ENCODE measurements at places on chromosomes 4 and X.

GRCh38 chr4:165210566-165210965, 3.2 kb downstream of the KLHL2 start:
- no peak for DNase-seq

DNA sequence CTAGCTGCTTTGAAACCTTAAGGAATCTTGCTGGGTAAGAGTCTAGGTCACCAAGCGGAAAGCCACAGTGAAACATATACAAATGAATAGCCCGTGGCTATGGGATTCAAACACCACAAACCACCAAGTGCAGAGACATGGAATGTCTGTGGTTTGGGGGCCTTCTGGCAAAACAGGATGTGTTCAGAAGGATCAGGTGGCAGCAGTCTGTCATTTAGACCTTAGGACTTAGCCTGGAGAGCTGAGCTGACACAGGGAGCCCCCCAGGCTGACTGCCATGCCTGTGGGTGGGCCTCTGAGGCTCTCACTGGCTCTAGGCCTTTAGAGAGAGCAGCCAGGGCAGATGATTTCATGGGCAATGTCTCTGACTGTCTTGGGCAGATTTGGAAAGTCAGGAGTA, 225.6 kb downstream of the FBXW7 start:
- DNase-seq: no peak

DNA sequence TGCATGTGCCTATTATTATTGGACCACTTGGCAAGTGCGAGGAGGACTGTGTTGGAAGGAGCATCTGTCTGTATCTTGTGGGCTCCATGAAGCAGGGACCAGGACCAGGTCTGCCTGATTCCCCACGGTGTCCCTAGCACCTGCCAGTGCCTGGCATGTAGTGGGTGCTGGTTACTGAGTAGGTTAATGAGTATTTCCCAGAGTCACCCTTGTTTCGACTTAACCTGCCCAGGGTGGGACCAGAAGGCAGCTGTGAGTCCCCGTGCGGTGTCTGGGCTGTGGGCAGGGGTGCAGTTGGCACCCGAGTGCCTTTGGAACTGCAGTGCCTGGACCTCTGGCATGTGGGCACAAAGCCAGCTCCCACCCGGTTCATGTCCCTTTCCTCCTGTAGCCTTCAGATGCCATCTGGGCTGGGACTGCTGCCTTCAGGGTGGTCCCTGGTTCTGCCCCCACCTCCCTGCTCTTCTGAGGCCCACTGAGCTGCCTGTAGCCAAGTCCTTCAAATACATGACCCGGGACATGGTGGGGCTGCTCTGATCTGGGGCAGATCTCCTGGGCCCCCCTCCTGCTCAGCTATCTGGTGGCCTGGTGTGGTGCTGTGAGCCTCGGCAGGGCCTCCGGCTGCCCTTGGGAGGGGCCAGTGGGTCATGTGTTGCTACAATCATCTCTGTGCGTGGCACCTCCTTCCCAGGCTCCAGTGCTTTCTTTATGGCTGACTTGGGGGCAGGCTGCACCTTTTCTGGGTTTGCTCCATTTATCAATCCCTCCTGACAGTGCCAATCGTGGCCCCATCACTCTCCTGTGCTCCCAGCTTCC, 53.0 kb upstream of the SORCS2 start:
- no peak for DNase-seq

- DNase-seq: no peak
Measured at GRCh38 chrX:14073556-14073955, 43.9 kb upstream of the GEMIN8 start.

GRCh38 chr4:151227172-151227571, 49.8 kb upstream of the PRSS48 start:
- no peak for DNase-seq

- no peak for DNase-seq
Measured at GRCh38 chrX:102115748-102116147, 9.7 kb upstream of the TCEAL2 start.

DNA sequence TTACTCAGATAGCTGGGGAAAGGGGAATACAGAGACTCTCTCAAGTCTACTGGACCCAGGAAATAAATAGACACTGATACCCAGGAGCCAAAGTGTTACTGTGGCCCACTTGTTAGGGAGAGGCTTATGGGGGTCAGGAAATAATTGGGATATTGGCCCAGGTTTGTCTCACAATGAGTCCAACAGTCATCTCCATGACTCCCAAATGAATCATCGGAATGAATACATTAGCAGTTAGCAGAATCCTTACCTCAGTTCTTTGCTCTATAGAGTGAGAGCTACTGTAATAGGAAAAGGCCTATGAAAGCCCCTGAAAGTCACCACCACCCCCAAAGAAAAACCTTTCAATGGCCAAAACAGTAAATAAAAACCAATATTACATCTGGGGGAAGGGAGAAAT, 42.4 kb upstream of the ARHGEF6 start:
- no peak for DNase-seq

DNA sequence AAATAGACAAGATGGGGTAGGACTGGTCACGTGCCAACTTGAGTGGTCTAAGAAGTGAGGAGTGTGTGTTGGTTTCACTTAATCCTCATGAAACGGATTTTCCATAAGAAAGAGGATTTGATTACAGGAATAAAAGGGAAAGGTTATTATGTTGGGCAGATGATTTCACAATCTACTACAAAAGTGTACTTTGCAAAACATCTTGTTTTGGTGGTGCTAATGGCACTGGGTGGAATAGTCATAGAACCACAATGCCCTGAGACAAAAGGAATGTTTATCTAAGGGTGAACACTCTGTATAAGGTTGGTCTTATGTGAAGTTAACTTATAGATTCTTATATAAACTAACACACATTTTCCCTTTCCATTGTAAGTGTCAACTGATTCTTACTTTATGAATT, 45.6 kb downstream of the GLUD2 start:
- DNase-seq: no peak

DNA sequence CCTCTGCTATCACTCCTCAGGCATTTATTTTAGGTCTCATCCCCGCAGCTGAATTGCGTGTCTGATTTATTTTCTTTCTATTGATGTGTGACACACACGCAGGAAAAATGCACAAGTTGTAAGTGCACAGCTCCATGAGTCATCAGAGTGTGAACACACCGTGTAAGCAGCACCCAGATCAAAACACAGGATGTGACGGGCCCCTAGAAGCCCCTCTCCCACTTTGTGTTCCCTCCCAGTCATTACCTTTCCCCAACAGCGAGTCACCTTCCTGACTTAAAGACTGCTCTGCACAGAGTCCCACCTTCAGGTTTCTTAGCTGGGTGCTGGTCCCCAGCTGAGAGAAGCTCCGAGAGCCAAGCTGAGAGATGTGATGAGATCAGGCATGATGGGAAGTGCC, 436.7 kb downstream of the MID1IP1 start:
- DNase-seq: peak; percentile 17

- DNase-seq: no peak
Measured at GRCh38 chr4:163196926-163197480, 30.3 kb upstream of the NAF1 start.

DNA sequence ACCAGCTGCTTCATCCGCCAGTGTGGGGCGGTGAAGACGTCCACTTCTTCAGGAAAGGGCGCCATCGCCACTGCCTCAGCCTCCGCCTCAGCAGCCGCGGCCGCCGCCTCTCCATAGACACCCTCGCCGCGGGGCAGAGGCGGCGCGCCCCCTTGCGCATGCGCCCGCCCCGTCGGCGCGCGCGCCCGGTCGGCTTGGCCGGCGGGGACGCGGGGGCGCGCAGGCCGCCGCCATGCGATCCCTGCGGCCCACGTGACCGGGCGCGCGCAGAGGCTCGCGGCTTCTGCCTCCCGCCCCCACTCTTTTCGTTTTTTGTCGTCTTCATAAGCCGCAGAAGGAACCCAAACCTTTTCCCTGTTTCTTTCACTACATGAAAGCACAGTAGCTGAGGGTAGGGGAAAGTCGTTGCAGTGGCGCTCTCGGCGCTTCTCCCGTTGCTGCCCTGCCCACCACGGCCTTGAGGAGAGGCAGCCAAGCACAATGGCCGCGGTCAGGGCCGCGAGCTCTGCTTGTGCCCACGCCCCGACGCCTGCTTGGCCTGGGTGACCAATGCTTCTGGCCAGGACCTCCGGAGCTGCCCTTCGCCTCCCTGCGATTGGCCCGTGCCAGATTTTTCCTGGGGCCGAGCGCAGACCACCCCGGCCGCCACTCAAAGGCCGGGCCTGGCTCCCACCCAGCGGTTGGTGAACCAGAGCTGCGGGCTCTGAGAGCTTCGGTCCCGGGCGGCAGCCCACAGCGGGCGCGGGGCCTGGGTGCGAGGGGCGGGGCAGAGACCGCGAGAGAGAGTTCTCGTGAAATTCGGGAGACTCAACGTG, at the start of gene FBXL5:
FBXL5 (minus strand) TSS at position 135 of the 815 bp plus-strand sequence; CDS start at position 65, 70 bp downstream.
- DNase-seq: peak; percentile 81

GRCh38 chrX:36573720-36574119, 434.4 kb upstream of the FAM47C start:
- no peak for DNase-seq

- DNase-seq: no peak
Measured at GRCh38 chr4:21848021-21848420, 100.6 kb downstream of the KCNIP4 start.

GRCh38 chrX:39337451-39337850, 536.2 kb downstream of the MID1IP1 start:
- DNase-seq: no peak

DNA sequence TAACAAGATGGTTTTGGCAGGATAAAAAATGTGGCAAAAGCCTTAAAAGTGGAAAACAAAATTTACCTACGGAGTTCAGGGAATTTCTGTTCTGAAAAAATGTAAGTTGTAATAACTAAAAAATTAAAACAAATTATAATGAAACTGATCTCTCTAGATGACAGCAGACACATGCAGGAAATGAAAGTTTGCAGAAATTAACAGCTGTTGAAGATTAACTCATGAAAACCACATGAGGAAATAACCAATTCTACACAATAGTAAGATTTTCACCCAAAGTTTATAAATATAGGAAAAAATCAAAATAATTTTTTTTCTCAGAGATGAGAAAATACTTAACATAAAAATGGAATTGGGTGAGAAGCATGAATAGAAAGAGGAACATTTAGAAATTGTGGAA, 47.5 kb upstream of the UGT2B15 start:
- no peak for DNase-seq

DNA sequence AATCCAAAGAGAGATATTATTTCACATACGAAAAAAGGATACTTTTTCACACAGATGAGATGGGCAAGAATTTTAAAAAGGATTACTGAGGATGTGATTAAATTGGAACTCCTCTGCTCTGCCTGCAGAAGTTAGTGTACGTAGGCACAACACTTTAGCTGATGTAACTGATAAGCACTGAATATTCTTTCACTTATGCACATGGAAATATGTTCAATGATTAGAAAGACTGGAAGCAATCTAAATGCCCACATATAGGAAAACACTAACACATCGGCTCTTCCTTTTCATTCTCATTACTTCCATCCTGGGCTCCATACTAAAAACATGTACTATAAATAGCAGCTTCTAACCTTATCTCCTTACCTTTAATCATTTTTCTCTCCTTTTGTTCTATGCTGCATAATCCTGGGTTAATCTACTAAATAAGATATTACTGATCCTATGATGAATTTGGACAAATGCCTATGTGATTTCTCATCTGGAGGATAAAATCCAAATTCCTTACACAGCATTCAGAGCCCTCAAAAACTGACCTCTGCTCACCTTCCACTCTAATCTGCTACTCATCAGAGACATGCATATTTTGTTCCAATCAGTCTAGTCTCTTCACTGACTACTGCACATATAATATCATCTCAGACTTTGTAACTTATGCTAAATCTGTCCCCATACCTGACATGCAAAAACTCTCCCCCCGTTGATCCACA, 197.8 kb downstream of the PDGFC start:
- no peak for DNase-seq

GRCh38 chr4:71198958-71199357, 139.9 kb upstream of the SLC4A4 start:
- no peak for DNase-seq

DNA sequence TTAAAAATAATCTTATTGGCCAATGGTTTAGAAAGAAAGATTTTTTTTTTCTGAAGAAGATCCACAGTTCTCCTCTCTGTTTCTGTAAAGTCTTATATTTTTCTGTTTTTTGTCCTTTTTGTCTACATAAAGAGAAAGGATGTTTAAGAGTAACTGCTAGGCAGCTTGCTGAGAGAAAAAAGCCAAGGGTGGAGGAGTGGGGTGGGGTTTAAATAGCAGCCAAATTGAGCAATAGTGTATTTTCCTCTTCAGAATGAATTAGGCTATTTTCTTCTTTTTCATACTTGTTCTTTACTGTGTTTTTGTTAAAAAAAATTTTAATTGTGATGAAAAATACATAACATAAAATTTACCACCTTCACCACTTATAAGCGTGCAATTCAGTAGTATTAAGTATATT, 224.6 kb downstream of the SOWAHB start:
- DNase-seq: no peak

DNA sequence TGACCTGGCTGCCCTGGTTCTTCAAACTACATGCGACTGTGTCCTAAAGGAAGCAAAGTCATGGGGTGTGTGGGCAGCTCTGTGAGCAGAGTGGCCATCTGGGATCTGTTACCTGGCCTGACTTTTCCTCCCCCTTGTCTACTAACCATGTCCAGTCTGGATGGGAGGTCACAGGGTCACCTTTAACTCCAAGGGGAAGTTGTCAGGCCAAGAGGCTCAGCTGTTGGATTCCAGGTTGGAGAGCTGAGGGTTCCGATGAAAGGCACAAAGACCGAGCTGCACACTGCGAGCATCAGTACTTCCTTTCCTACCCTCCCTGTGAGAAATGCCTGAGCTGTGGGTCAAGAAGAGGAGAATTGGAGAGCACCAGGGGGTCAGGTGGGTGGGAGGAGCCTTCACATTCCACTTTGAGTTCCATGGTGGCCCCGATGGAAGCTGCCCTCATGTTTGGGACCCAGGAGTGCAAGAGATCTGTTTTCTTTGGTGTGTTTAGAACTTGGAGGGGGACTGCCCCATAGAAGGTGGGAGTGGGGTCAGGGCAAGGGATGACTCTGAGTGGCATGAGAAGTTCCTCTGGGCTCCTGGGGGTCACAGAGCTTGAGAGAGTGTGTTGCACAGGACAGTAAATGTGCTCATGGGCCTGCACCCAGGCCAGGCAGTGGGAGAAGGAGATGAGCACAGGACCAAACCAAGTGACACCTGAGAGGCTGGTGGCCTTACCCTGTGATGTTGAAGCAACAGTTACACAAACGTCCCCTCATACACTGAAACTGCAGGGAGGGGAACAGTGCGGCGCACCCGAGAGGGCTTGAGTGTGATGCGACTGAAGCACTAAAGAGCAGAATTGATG, 36.2 kb downstream of the RGS12 start:
- no peak for DNase-seq

GRCh38 chr4:80726471-80726870, 304.0 kb upstream of the BMP3 start:
- DNase-seq: no peak

DNA sequence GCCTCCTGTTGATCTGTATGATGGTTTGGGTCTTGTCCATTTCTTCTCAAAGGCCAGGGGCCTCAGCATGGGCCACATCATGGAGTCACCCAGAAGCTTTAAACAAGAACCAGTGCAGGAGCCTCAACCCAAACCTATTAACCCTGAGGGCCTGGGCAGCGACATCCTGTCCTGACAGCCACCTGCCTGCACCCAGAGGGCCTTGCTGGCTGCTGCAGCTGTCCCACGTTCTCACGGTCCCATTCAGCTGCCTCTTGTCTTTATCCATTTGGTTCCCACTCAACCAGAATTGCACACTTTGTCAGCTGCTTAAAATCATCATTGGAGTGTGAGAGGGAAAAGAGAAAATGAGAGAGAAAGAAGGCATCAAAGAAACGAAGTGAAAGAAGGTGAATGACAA, 21.6 kb downstream of the C4orf50 start:
- DNase-seq: no peak

- DNase-seq: no peak
Measured at GRCh38 chr4:174928575-174929253, 10.6 kb downstream of the ADAM29 start.

- DNase-seq: no peak
Measured at GRCh38 chr4:17939054-17939453, 82.5 kb downstream of the LCORL start.
